Stimulated activated CD4-positive, alpha-beta T cell treated with anti-CD3 and anti-CD28 coated beads, TNF-alpha, amount 100 ng/mL, for 48 hours (primary cell): ENCODE measurements at places on chromosomes 7 and 10.
A peak's percentile ranks its signal among the peaks of the same experiment; 100 is the strongest.

- no peak for DNase-seq
Measured at GRCh38 chr7:78493401-78493800, 694.8 kb downstream of the PHTF2 start.

DNA sequence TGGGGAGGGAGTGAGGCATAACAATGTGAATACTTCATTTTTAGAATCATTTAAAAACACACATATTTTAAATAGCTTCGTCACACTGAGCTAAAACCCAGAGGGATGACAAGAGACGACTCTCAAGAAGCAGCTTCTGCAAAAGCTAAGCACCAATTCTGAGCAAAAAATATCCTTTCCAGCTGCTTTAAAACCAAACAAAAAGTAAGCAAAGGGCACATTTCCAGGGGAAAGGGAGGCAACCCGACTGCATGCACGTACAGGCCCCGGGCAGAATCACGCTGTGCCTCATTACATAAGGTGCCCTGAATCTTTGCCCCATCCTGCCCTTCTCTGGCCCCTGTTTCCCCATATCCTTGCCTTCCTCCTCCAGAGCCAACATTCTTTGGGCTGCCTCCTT lies 78.4 kb downstream of the DGKI start:
- DNase-seq: no peak

DNA sequence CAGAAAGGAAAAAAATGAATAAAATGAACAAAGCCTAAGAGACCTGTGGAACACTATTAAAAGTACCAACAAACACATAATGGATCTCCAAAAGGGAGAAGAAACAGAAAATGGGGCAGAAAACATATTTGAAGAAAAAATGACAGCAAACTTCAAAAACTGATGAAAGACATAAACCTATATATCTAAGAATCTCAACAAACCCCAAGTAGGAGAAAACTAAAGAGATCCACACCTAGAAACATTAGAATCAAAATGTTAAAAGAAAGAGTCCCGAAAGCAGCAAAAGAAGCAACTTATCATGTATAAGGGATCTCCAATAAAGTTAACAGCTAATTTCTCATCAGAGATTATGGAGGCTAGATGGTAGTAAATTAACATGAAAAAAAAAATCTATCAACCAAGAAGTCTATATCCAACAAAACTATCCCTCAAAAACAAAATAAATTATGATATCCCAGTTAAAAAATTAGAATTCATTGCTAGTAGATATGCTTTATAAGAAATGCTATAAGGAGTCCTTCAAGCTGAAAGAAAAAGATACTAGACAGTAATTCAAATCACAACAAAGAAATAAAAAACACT lies 68.0 kb downstream of the DNAJC1 start:
- no peak for DNase-seq

DNA sequence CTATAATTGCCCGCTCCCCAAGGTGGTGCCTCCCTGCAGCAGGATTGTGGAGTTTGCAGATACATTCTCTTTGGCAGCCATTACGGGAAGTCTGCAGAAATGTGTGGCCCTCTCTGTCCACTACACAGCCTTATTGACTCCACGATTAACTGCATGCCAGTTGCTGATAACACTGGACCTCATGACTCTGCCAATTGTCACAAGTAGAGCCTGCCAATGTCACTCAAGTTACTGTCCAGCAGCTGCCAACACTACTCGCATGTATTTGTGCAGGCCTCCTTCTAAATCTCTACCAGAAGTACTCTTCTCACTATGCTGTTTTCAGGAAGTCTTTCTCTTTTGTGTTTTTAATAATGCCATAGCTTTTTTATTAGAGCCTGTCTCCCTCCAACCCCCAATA lies 128.8 kb downstream of the PPP1R3A start:
- DNase-seq: no peak

DNA sequence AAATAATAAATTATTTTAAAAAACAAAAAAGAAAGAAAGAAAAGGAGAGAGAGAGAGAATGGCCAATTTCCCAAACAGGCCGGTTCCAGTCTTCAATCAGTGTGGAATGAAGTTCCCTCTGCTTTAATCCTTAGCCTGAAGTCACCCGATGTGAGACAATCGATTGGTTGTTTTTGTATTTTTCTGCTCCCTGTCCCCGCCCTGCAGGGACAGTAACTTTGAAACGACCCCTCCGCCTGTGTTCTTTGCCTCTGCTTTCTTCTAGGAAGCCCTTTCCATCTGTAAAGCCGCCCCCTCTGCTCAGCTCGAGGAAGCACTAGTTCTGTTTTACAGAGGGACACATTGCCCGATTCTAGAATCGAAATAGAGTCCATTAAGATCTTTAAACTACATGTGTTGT lies 33.4 kb downstream of the FOXL3 start:
- no peak for DNase-seq

DNA sequence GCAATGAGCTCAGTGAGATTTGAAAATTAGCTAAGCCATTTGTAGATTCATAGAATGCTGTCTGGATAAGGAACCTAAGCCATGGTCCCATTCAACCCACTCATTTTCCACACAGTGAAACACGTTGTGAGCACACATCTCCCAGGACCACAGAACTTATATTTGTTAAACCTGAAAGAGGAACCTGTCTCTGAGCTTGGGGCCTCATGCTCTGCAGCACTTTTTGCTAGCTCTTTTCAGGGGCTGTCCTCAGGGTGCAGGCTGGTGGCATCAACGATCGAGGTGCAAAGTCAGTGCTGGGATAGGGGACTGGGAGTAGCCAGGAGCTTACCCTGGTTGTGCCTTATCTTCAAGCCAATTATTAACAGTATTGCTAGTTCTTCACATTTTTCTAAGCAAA lies 11.9 kb downstream of the HECW1 start:
- no peak for DNase-seq

- no peak for DNase-seq
Measured at GRCh38 chr10:28120795-28121194, 121.9 kb upstream of the ODAD2 start.

GRCh38 chr7:21984042-21984441 lies 38.3 kb upstream of the CDCA7L start:
- DNase-seq: no peak

DNA sequence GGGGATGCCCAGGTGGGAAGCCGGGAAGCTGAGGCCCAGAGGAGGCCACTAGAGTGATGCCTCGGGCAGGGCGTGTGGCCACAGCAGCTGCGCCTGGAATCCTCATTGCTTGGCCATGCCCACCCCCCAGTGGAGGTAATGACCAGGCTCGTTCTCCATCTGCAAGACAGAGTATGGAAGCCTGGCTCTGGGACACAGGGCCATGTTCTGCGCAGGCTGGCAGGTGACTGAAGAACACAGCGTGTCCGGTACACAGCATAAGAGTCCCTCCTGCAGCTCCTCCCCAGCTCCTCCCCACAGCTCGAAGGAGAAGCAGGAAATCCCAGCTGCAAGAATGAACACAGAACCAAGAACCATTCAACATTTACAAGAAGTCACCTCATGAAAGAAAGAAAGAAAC lies 64.8 kb downstream of the SMURF1 start:
- DNase-seq: no peak

GRCh38 chr7:68200051-68200670 lies 1203.5 kb downstream of the TYW1 start:
- DNase-seq: no peak

GRCh38 chr7:46932306-46932675 lies 649.6 kb downstream of the TNS3 start:
- no peak for DNase-seq

GRCh38 chr10:71600849-71601248 lies 118.7 kb downstream of the C10orf105 start:
- DNase-seq: no peak

DNA sequence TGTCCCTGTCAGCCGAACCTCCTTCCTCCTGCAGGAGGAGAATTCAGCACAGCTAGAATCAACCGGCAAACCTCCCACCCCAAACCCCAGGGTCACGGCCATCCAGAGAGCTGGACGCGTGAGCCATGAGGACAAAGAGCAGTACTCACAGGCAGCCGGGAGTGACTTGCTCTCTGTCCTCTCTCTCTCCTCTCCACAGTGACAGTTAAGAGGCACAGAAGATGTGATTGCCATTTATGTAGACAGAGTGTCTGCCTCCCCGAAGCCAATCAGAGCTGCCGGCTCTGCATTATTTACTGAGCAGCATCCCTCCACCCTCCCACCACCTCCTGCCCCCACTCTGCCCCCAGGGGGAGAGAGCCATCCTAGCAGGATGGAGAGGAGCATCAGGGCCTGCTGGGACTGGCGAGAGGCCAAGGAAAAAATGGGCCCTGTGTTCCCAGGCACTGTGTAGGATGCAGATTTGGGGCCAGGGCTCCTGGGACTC lies 4.3 kb downstream of the DDC start:
- no peak for DNase-seq

GRCh38 chr7:119825091-119825655 lies 447.8 kb upstream of the KCND2 start:
- DNase-seq: no peak

DNA sequence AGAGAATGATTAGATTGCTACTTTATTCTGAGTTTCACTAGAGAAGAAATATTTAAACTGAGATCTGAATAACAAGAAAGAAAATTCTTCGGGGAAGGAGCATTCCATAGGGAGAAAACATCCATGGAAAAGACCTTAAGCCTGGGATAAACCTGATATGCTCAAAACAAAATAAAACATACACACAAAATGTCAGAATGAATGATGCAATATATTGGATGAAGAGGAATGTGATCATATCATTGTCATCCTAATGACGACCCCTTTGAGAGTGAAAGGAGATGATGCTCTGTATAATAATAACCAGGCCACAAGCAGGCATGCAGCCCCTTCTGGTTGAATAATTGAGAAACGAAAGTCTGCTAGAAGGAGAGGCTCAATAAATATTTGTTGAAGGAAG lies 882.4 kb downstream of the NRG3 start:
- no peak for DNase-seq

- DNase-seq: no peak
Measured at GRCh38 chr7:94658826-94659225, 2.9 kb upstream of the SGCE start.

- DNase-seq: no peak
Measured at GRCh38 chr10:36612436-36612835, 513.0 kb upstream of the ANKRD30A start.

- DNase-seq: no peak
Measured at GRCh38 chr7:32243687-32244290, 173.6 kb upstream of the PDE1C start.

DNA sequence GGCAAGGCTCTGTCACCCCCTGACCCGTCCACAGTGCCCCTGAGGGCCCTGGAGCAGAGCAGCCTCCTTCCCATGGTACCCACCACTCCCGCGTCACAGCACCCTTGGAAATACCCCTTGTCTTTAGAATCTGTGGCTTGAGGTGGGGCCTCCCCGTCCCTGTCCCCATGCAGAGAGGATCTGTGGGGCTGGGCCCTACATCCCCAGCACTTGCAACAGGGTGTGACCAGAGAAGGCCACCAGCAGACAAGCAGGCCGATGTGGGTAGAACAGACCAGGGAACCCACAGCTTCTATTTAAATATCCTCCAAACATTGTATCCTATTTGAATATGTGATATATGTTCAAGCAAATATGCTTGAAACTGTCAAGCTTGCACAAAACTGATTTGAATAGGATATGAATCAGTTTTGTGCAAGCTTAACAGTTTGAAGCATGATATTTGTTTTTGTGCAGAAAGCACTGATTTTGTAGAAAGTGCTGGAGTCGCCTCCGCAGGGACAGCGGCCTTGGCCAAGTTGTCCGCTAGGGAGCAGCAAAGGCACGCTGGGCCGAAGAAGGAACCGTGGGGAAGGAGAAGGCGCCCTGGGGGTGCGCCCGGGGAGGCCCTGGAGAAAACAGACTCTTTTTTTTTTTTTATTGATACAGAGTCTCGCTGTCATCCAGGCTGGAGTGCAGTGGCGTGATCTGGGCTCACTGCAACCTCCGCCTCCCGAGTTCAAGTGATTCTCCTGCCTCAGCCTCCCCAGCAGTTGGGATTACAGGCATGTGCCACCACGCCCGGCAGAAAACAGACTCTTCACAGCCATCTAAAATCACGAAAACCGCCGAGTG lies 2.2 kb downstream of the CFAP46 start:
- peak; percentile 33 for DNase-seq

DNA sequence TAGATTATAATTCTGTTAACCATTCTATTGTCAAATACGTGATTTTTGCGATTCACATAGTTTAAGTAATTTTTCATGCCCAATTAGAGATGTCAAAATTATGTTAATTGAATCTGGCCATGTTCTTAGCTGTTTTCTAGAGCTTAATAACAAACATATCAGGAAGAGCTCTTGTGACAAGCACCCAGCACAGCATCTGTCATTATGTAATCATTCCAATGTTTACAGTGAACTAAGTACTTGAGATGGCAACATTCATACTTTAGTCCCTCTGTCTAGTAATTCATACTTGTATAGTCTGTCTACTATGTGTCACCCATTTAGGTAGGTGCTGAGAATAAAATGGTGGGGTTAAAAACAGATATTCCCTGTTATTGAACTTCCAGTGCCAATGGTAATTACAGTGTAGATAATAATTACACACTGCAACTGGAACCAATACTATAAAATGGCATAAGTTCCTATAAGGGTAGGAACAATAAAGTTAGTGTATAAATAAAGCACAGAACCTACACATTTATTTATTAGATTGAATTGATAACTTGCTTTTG lies 55.2 kb downstream of the ZEB1 start:
- no peak for DNase-seq

DNA sequence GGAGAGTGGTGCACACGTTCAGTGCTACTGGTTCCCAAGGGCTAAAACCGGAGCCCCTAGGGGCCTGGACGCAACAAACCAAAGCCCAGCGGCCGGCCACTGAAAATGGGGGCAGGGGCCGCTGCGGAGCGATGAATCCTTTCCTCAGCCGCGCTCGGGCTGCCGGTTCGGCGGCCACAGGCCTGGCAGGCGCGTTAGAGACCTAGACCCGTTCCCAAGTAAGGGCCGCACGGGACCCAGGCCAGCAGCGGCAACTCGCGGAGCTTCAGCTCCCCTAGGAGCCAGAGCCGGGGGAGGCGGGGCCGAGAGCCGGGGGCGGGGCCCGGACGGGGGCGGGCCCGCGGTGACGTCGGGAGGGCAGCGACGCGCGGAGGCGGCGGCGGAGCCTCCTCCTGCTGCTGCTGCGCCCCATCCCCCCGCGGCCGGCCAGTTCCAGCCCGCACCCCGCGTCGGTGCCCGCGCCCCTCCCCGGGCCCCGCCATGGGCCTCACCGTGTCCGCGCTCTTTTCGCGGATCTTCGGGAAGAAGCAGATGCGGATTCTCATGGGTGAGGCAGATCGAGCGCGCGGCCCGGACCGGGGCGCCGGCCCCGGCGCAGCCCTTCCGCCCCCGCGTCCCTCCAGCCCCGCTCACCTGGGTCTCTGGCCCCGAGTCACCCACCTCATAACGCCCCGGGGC lies at the start of gene ARF5:
TSS of gene ARF5 (plus strand) at position 393 of the 678 bp plus-strand sequence. CDS start at position 481, 88 bp downstream.
- peak; percentile 71 for DNase-seq
